LoVo (cell line): ENCODE measurements at places on chromosomes 16 and 17.
A peak's percentile ranks its signal among the peaks of the same experiment; 100 is the strongest.

- no peak for DNase-seq
Observed at GRCh38 chr17:836151-836550, 54.0 kb downstream of the MRM3 start.

- DNase-seq = no peak
Observed at GRCh38 chr17:4585638-4585994, 1.3 kb downstream of the SMTNL2 start.

GRCh38 chr16:81429045-81429521 is 15.5 kb upstream of the CMIP start:
- DNase-seq = peak; percentile 38

DNA sequence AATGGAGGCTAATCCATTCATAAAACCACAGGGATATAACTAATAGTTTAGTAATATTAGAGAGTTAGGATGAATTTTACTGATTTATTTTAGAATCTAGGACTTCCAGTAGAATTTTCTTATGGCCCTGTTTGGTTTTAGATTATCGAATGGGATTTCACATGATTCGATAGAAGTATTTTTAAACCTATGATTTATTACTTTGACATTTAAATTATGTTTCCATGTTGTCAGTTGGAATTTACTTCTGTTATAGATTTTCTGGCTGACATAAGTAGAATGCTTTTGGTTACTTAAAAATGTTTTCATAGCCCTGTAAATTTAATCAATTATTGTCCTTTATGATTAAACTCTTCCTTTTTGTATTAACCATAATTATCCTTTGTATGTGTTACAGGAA is 158.8 kb downstream of the CHD9 start:
- no peak for DNase-seq

GRCh38 chr16:67063008-67063407 is 34.1 kb downstream of the CBFB start:
- DNase-seq = no peak

DNA sequence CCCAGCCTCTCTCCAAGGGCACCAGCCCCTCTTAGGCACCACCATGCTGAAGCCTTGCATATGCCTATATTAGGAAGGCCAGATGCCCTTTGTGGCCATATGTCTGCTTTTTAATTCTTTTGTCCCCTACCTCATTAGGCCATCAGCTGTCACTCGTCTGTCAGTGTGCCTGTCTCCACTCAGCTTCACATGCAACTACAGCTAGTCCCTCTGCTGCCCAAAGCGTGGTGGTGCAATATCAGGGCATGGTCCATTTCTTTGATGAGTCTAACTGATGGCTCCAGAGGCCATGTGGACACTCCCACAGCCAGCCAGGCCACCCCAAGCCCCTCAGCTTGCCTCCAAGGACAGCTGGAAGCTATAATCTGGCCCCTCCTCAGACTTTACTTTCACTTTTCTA is 36.3 kb downstream of the MYO18A start:
- DNase-seq = no peak

GRCh38 chr16:21654881-21655280 is 2.5 kb upstream of the IGSF6 start:
- DNase-seq = no peak

GRCh38 chr16:81107511-81107910 is 11.3 kb upstream of the GCSH start:
- DNase-seq = no peak

GRCh38 chr16:52512297-52512987 is 34.5 kb downstream of the TOX3 start:
- DNase-seq = no peak

DNA sequence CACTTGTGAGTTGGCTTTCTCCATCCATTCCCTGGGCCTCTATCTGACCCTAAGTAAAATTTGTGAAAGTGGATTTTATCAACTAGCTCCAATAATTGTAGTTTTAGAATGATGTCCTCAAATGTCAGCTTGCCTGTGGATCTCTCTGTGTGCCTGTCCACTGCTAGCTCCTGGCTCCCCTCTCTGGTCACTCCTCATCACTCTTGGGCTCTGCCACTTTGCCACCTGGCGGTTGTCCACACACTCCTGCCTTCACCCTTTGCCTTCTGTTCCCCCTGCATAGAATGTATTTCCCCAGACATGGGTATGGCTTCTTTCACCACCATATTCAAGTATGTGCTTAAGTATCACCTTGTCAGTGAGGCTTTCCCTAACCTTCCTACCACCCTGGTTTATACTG is 19.8 kb downstream of the ANKFN1 start:
- DNase-seq = no peak

DNA sequence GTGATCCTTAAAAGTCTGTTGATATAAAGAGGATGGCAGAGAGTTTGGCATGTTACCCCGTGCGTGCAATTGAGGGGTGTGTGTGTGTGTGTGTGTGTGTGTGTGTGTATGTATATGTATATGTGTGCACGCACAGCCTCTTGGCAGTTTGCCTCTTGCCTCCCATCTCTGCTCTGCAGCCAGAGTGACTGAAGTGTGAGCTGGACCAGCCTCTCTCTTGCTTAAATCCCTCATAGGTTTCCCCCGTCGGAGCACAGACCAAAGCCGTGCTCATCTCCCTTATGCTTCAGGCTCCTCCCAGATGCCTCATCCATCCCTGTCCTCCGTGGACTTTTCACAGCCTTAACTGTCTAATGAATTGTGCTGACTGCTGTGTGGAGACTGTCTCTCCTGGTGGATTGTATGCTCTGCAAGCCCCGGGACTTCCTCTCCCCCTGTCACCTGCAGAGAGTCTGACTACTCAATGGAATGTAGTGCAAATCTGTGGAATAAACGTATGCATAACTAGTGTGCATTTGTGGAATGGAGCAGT is 413.5 kb downstream of the CPPED1 start:
- DNase-seq = no peak

DNA sequence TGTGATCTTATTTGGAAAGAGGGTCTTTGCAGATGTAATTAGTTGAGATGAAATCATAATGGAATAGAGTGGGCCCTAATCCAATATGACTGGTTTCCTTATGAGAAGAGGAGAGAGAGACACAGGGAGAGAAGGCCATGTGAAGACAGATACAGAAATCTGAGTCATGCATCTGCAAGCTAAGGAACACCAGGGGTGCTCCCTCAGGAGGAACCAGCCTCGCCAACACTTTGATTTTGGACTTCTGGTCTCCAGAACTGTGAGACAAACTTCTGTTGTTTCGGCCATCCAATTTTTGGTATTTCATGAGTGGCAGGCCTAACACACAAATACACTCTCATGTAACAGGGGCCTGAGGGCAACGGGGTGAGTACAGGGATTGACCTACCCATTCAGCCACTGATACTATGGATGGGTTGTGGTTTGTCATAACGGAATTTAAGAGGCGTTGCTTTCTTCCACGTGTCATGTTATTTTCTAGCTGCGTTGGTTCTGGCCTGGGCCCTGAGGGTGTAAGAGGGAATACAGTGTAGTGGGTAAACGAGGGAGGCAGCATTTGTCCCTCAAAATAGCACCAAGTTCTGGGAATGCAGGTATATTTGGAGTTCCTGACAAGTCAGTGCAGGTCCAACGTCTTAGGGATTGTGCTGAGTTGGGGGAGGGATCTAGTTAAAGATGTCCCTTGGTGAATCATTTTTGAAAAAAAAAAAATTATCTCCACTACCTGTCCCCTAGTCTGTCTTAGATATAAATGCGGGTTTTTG is 17.7 kb downstream of the PLCG2 start:
- no peak for DNase-seq
